ENCODE measurements at places on chromosomes 2 and 18.

GRCh38 chr2:174779361-174779928 is 15.2 kb upstream of the CHRNA1 start:
- no peak for DNase-seq

GRCh38 chr2:232779934-232780333 is 3.6 kb upstream of the KCNJ13 start:
- DNase-seq = no peak

- peak; percentile 19 for DNase-seq
Observed at GRCh38 chr2:23135481-23136100, 249.4 kb upstream of the KLHL29 start.

- no peak for DNase-seq
Observed at GRCh38 chr18:75880925-75881504, 453.5 kb upstream of the SMIM21 start.

- DNase-seq = no peak
Observed at GRCh38 chr18:64966667-64967066, 784.1 kb upstream of the CDH7 start.

DNA sequence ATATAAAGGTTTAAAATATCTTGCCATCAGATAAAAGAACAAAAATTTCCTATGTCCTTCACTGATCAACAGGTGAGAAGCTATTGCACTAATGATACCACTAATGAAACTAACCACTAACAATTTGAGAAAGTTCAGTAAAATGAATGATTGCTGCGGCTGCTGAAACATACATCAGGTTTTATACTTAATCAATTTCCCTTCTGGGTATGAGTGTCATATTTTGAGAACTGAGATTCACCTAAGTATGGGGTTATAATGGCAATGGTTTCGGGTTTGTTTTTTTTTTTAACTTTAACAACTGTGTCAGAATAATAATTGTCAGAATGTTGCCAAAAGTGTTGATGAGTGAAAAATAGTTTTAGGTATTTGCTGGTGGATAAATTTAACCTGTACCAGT is 151.3 kb upstream of the SLC39A10 start:
- no peak for DNase-seq

DNA sequence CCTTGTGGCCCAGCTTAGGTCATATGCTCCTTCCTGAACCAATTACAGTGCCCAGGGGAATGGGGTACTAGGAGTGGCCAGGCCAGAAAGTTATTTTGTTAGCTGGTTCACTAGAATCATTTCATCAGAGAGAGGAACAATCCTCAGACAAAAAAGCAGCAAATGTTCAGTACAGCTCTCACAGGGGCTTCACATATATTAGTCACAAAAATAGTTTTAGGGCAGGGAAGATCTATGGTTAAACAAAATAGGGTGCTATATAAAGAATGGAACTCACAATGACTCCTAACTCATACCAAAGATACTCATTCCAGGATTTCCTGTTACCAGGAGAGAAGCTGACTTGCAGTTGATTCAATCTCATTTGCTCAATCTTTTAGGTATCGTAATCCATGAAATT is 71.0 kb downstream of the CWC22 start:
- DNase-seq = no peak

DNA sequence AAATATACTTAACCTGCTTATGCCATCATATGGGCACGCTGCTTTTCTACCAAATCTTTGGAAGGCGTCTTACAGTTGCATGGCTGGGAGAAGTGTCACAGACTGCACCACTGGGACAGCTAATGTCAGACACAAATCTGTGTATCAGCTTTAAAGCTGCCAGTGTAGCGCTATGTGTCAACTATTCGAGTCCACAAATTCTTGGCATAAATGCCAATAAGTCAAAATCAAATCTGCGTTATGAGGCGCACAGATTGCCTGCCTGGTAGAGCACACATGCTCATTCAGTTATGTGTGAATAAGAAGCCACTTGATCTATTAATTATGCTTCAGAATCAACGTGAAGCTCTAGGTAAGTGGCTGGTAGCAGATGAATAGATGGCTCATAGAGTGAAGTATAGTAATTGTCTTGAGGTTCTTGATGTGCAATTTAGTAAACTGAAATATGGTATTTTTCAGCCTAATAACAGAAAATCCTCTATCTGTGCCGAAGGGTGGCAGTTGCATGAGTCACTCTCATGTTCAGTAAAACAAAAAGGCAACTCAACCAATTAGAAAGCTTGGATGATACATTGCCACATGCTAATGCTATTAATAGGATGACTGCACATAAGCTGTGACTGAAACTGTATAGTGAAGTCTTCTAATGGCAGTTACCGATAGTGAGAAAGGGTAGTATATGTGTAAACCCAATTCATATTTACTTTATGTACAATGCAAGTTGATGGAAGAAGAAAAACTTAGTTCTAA is 52.0 kb downstream of the DCC start:
- DNase-seq = no peak

DNA sequence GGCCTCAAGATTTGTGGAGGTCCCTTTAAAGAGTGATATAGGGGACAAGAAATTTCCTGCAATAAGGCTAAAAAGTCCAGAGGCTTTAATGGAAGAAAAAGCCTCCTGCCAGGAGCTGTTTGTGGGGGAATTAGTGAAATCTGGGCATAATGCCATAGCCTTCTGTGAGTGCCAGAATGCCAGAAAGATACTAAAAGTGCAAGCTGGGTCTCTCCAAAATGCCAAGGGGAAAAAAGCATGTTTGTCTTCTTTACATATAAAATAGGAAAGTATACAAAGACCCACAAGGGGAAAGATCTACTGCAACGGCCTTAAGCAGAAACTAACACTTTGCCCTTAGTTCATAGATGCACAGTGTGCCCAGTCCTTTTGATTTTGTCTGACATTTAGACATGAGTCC is 647.7 kb upstream of the ZNF804A start:
- no peak for DNase-seq

- DNase-seq = no peak
Observed at GRCh38 chr2:56127463-56128152, 56.2 kb upstream of the CCDC85A start.

DNA sequence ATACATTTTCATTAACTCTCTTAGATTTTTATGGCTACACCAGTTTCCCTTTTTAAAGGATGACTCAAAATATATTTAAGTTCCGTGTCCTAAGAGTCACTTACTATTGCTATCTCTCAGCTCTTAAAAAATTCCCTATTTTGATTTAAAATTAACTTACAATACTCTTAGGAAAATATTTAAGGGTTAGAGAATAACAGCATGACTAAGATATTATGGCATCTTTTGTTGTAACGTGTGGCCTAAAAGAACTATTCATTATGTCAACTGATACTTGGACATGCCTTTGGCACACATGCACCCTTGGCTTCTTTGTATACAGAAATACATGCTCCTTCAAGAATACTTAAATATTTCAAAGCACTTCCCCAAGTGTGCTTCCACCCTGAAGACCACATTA is 42.3 kb downstream of the SCN3A start:
- no peak for DNase-seq

- no peak for DNase-seq
Observed at GRCh38 chr18:35641916-35642315, 60.4 kb downstream of the GALNT1 start.

DNA sequence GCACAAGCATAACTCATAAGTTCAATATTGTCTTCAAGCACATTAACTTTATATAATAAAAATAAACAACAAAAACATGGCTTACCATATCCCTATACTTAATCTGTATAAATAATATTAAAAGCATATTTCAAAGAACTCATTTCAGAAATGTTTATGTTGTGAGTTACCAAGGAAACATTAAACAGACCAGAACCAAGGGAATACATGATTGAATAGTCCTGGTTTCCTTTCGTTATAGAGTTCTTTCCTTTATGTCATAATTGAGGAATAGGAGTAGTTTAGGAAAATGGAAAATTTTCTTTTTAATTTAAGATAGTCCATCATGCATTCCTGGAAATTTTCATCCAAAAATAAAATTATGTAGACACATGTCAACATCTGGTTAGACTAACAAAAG is 343.0 kb downstream of the ERBB4 start:
- no peak for DNase-seq

- DNase-seq = no peak
Observed at GRCh38 chr2:127652786-127653357, 6.9 kb downstream of the GPR17 start.

DNA sequence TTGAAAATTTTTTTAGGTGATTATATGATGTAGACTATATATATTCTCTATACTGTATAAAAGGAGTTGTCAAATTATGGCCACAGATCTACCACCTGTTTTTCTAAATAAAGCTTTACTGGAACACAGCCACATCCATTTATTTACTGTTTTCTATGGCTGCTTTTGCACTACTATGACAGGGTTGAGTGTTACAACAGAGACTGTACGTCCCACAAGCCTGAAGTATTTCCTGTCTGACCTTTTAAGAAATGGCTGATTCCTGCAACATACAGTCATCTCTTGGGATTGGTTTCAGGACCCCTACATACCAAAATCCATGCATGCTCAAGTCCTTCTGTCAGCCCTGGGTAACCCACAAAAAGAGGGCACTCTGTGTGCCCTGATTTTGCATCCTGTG is 508.3 kb downstream of the TSN start:
- no peak for DNase-seq

- DNase-seq = peak; percentile 40
Observed at GRCh38 chr2:99698896-99699295, 209.1 kb upstream of the REV1 start.

GRCh38 chr18:23816740-23817139 is 127.5 kb downstream of the LAMA3 start:
- no peak for DNase-seq

GRCh38 chr2:112065966-112066365 is 10.9 kb downstream of the TMEM87B start:
- DNase-seq = peak; percentile 24

DNA sequence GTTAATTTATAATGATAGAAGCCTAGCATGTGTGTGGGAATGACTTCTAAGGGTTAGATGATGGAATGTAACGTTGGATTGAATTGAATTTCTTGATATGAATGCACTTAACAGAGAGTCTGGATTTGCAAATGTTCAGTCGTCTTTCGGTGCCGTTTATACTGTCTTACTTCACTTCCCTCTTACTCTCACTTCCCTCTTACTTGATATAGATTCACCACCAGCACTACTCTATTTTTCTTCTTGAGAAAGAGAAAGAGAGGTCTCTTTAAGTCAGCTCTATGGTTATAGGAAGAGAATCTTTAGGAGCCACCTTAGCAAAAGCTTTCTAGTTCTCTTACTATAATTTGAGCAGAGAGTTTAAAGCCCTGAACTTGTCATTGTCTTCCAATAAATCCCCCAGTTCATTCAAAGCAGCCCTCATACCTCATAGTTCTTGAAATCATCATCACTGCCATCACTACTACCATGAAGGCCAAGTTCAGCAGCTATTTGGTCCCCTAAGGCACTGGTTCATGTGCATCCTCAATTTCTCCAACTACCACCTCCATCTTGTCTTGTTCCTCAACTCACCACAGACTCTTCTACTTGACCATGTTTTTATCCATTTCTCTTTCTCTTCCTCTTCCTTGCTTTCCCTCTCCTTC is 501.7 kb upstream of the TCF4 start:
- no peak for DNase-seq

GRCh38 chr18:68623342-68623741 is 91.6 kb downstream of the TMX3 start:
- DNase-seq = peak; percentile 38

GRCh38 chr2:109659396-109660045 is 45.4 kb downstream of the SOWAHC start:
- no peak for DNase-seq

GRCh38 chr2:25042321-25043240 is 705 bp downstream of the EFR3B start:
- DNase-seq = no peak
